Activated CD8-positive, alpha-beta memory T cell treated with anti-CD3 and anti-CD28 coated beads for 24 hours (primary cell): ENCODE measurements at places on chromosomes 2 and 18.

- DNase-seq: no peak
Observed at GRCh38 chr18:56716692-56717146, 65.6 kb downstream of the WDR7 start.

GRCh38 chr2:142307086-142307485 is 176.3 kb upstream of the LRP1B start:
- DNase-seq: no peak

DNA sequence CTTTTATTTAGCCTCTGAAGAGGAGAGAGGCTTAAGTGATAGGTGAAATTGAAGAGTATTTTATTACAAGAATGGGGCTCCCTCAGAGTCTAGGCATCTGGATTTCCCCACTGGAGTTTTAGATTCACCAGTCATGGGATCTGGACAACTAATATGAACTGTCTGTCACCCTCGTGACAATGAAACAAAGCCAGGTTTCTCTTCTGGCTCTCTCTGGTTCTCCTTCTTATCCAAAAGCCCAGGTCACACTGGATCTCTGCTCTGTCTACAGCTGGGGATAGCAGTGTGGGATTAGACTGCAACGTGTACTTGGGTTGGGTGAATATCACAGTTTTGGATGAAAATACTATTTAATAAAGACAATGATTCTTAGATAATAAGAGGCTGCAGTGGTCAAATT is 31.2 kb downstream of the LHCGR start:
- no peak for DNase-seq

DNA sequence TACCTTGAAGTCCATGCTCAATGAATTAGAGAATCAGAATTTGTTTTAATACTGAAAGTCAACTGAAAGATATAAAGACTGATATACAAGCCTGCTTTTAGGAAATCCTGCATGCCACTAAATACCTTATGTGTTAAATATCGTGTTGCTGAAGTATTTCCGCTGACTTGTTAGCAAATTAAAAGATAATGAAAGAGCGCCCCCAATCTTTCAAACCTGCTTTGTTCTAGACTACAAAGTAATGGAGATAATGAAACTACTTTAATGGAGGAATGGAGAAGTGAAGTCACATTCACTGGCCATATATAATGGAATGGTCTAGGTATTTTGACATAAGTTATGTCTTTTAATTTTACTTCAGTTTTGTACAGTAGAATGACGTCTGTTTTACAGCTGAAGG is 95.7 kb downstream of the ASXL3 start:
- DNase-seq: no peak

DNA sequence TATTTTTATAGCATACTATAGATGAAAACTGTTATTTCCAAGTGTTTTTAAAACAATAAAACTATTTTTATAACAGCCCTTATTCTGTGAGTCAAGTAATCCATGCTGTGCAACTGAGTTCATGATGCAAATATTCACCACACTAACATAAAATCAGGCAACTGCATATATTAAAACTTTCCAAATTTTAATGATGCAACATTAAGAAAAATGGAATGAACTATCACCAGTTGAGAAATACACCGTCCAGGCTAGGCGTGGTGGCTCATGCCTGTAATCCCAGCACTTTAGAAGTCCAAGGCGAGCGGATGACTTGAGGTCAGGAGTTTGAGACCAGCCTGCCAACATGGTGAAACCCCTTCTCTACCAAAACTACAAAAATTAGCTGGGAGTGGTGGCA is 114.5 kb downstream of the CDH2 start:
- DNase-seq: no peak

- no peak for DNase-seq
Observed at GRCh38 chr2:18927525-18928232, 338.3 kb upstream of the NT5C1B start.

GRCh38 chr2:216302981-216303676 is 69.2 kb downstream of the MARCHF4 start:
- no peak for DNase-seq

- no peak for DNase-seq
Observed at GRCh38 chr18:30679285-30679930, 363.1 kb downstream of the DSC3 start.

- no peak for DNase-seq
Observed at GRCh38 chr2:238259061-238260020, 19.5 kb upstream of the HES6 start.

- no peak for DNase-seq
Observed at GRCh38 chr18:62751341-62751821, 36.0 kb downstream of the PHLPP1 start.

DNA sequence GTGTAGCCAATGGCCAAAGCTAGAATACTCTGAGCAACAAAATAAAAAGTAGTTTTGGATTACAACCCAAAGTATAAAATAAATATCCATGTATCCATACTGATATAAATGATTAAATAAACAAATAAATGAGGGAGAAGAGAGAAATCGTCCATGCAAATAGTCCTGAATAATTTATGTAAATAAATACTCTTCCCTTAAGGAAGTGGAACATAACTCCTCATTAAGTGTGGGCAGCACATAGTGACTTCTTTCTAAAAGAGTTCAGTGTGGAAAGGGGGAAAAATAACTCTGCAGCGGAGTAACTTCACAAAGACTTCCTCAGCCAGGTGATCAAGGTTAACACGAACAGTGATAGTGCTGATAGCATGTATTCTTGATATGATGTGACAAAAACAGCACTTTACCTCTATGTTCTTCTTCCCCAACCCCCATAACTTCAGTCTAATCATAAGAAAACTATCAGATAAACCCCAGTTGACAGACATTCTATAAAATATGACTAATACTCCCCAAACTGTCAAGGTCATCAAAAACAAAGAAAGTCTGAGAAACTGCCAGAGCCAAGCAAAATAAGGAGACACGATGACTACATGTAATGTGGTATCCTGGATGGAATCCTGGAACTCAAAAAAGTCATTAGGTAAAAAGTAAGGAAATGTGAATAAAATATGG is 30.7 kb downstream of the METTL8 start:
- DNase-seq: no peak
